ENCODE measurements at places on chromosomes 13 and 19.

DNA sequence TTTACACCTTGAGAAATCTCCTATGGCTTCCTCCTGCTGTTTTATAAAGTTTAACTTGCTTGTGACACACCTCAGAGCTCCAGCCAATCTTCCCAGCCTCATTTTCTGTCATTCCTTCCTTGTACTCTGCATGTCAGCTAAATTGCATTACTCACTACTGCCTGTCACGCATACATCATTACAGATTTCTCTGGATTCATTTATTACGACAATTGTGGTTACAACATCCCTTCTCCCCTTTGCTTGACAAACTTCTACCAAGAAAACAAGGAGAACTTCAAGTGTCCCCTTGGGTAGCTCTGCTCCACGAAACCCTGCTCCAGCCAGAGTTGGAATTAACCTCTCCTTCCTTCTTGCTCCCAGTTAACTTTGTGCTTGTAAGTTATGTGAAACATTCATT is 22.0 kb upstream of the GPR18 start:
- DNase-seq, result peak; percentile 49

GRCh38 chr19:9132422-9132821 is 5.7 kb upstream of the OR7G3 start:
- DNase-seq, result no peak

DNA sequence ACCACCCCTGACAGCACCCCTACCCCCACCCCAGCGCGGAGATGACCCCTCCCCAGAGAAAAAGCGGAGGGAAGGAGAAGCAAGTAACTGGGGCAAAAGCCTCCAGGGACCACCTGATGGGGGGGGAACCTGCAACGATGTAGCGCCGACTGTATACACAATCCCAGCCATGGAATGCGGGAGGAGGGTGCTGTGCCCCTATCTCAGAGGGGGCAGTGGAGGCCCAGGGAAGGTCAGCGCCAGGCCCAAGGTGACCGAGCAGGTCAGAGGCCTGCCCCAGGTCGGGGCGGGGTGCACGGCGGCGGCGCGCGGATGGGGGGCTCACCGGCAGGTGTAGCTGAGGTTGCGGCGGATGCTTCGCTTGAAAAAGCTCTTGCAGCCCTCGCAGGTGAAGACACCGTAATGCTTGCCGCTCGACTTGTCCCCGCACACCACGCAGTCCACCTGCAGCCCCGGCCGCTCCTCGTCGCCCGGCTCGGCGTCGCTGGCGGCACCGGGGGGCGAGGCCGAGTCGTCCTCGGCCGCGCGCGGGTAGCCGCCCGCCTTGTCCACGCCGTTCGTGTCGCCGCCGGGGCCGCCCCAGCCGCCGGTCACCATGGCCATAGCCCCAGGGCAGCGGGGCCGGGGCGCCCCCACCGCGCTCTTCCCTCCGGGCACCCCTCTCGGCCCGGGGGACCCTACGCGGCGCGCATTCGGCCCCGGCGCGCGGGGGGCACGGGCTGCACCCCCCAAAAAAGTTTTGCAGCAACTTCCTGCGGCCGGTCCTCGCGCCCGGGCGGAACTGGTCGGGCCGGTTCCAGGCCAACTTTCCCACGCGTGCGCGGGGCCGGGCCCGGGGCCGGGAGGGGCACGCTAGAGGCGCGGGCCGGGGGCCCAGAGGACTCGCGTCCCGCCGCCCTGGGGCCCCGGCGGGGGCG is 843 bp downstream of the NR2F6 start:
- DNase-seq, result no peak

DNA sequence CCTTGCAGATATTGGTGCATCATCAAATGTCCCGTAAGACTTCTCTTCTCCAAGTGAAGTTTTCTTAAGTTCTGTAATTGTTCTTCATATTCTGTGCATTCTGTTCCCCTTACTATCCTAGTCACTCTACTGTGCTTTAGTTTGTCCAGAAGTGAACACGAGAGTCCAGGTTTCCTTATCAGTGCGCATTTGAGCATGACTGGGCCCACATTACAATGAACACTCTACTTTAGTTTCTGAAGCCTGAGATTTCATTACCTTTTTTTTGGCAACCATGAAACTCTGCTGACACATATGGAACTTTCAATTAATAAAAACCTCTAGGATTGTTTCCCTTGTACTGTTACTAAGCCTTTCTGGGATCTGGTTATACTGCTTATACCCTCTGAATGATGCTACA is 270.0 kb downstream of the KCNRG start:
- no peak for DNase-seq

DNA sequence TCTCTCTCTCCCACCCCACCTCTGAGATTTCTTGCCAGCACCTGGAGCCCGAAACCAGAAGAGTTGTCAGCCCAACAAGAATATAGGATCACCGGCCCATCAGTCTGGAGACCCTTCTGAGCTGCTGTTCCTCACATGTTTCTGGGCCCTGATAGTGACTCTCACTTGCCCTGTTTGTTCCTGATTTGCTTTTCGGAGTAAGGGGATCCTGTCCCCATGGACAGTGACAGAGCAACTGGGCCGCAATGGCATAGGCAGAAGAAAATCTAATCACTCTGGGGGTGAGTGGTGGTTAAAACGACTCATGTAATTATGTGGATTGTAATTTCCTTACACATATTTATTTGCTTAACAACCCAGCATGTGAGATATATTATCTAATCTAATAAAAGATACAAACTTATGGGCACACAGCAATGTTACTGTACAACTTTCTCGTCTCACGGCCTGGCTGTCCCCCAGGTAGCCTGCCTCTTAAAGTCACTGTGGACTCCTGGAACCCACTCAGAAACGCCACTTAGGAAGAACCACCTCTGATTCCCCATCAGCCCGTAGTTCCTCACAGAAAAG is 663 bp upstream of the SMAD9 start:
- no peak for DNase-seq

DNA sequence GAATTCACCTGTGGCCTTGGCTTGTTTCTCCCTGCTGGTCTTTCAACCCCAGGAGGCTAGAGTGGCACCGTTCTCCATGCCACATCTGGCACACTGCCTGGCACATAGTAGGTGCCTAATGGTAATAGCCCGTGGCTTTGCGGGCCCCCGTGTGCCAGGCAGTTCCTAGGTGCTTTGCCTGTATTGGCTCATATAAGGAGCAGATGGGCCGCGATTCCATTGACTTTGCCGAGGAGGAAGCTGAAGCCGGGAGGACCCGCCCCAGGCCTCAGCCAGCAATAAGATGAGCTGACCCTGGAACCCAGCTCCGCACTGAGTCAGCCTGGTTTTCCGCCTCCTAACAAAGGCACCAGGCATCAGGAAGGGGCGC is 807 bp downstream of the PGLYRP1 start:
- no peak for DNase-seq

- no peak for DNase-seq
Observed at GRCh38 chr13:45717349-45717748, 15.2 kb downstream of the CBY2 start.

GRCh38 chr19:20313894-20314293 is 146.9 kb downstream of the ZNF486 start:
- DNase-seq, result no peak

DNA sequence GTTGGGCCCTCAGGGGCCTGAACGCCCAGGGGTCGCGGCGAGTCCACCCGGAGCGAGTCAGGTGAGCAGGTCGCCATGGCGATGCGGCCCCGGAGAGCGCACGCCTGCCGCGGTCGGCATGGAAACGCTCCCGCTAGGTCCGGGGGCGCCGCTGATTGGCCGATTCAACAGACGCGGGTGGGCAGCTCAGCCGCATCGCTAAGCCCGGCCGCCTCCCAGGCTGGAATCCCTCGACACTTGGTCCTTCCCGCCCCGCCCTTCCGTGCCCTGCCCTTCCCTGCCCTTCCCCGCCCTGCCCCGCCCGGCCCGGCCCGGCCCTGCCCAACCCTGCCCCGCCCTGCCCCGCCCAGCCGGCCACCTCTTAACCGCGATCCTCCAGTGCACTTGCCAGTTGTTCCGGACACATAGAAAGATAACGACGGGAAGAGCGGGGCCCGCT is at the start of gene CCNA1:
TSS of gene CCNA1 (plus strand) at position 390 of the 439 bp plus-strand sequence. CDS start 562 bp downstream, outside the sequence.
- peak; percentile 66 for DNase-seq

- peak; percentile 43 for DNase-seq
Observed at GRCh38 chr19:56348289-56348877, 33.7 kb upstream of the ZSCAN5A start.

- peak; percentile 18 for DNase-seq
Observed at GRCh38 chr13:30796631-30797601, 61.6 kb downstream of the ALOX5AP start.

GRCh38 chr19:993361-993830 is 6.8 kb upstream of the GRIN3B start:
- DNase-seq, result no peak

DNA sequence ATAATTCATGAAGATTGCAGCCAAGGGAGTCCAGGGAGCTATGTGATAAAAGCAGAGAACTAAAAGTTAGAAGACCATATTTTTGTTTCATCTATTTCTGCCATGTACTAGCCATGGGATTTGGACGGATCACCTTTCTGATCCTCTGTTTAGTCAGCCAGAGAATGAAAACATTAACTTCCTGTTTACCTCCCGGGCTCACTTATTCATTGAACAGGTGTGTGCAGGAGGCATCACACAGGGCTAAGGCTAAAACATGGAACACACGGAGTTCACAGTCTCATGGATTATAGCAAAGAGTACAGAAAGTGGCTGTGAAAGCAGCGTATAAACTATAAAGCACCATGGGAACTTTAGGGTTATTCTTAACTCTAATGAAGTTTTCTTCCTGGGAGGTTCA is 96.8 kb downstream of the GPR12 start:
- no peak for DNase-seq

DNA sequence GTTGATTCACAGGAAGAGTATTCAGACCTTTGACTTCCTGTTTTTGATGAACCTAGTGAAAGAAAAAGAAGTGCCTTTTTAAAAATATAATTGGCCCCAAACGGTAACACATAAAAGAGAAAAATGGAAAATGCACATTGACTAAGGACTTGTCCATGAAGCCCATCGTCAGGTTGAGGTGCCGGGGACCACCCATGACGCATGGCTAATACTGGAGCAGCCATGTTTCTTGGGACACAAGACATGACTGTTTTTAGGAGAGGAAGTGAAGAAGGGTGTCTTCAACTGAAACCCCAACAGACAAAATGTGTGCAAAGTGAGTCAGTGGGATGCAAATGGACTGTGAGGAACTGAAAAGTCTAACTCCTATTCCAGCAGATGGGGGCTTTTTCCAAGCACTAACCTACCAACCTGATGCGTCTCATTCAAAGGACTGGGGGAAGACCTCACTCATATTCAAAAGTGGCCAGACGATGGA is 459.4 kb downstream of the FOXO1 start:
- DNase-seq, result no peak

DNA sequence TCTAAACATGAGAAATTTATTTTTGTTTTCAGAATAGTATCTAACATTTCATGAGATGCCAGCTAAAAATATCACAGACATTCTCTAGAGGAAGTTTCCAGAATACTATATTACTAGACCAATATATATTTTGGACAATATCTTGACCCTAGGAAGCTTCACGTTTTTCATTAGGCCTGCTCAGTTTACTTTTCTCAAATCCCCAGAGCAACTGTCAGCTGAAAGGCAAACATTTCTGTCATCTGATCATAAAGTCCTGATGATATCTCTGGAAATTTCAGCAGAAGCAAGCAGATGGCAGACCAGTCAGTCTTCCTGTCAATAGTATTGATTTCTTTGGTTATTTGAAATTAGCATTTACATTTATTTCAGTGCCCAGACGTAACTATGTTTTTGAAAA is 4.0 kb downstream of the POSTN start:
- DNase-seq, result no peak

- no peak for DNase-seq
Observed at GRCh38 chr13:30753030-30753616, 17.8 kb downstream of the ALOX5AP start.

- DNase-seq, result peak; percentile 65
Observed at GRCh38 chr13:110398564-110399507, 91.8 kb downstream of the COL4A2 start.

DNA sequence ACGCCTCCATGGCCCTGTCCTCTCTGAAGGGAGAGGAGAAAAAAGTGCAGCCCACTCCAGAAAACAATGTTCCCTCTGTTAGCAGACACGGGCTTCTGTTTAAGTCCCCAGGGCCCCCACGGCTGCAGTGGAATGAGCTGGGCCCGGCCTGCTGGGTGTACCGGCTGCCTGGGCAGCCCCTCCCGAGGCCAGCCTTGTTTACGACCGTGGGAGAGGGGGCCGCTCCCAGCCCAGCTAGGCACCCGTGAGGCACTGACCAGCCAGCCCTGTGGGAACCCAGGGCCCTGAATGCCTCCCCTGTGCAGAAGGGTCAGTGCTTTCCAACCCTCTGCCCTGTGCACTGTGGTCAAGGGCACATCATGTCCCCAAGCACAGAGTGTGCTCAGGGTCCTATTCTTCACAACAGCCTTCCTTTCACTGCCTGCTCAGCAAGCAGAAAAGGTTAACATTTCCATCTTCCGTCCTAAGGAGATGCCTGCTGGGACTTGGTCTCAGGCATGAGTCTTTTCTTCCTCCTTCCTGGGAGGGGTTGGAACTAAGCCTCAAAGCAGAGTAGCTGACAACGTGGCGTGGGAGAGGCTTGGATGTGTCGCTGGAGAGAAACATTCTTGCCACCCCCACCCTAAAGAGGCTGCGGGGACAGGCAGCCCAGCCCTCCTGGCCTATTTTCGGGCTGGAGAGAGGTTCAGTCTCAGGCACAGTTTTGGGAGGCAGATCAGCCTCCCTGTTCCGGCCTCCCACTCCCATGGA is 90.1 kb downstream of the RGCC start:
- DNase-seq, result peak; percentile 27

- no peak for DNase-seq
Observed at GRCh38 chr13:23760000-23760399, 129.2 kb downstream of the MIPEP start.

DNA sequence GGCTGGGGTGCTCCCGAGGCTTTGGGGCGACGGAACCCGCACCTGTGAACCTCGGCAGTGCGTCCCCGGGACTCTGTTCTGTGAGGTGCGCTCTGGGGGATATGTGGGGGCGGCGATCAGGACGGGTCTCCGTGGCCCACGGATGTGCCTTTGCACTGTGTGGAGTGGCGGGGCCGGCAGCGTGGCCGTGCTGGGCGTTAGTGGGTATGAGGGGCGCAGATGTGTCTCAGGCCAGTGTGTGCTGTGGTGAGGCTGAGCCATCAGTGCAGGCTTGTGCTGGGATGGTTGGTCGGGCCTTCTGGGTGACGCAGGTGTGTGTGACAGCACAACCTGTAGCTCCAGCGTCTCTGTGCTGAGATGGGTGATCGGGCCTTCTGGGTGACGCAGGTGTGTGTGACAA is 16.9 kb downstream of the ZNF331 start:
- DNase-seq, result no peak

GRCh38 chr13:31361673-31362072 is 161.9 kb downstream of the B3GLCT start:
- peak; percentile 34 for DNase-seq

DNA sequence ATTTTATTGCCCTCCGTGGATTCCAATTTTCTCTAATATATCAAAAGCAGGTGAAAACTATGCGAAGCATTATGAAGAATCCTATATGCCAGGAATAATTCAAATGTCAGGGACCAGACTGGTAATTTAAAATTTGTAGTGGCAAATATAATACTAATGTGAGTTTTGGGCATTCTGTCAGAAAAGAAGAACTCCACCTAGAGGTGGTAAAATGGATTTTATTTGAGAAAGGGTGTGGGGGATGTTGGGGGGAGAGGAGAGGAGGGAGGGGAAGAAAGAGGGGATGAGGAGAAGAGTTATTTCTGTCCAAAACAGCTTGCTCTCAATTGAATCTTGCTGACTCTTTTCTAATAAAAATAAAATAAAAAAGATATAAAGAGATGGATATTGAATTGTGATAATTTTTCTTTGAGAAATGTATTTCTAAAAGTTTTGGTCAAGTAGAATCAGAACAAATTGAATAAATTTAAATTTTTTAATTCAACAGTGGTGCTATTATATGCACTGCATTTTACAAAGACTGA is 929.3 kb upstream of the SLITRK5 start:
- no peak for DNase-seq
